ENCODE measurements at places on chromosomes 16 and 17. TPM values are rescaled to one million over a fixed set of nuclear protein-coding genes. Genes with fewer than 3 reads are reported as not detected.

DNA sequence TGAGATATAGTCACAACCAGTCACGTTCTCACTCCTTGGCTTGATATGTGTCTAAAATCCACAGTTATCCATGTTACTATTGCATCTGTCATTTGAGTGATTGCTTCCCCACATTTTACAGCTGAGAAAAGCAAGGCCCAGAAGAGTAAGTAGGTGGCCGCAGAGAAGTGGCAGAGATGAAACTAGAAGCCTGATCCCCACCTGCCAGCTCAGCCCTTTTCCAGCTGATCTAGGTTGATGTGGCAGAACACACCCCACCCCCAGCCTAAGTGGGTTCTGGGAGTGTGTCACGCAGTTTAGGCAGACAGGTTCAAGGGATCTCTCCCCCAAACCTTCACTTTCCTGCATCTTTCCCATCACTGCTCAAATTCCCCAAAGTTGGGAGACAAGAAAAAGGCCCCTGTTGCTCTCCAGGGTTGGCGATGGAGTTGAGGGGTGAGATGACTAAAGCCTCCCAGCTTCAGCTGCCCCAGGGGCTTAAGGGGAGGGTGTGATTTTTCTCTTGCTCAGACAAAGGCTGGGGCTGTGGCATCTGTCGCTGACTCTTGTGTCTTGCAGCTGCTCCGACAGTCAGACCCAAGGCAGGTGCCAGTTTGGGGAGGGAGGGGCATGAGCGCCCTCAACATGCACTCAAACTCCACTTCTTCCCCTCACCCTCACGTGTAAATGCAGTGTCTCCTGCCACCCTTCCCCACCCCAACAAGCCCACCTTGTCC is 48.9 kb upstream of the LHX1 start:
- no peak overlapping the region for H3K27ac ChIP-seq
- no peaks in the 10 kb centered on the region for H3K36me3 ChIP-seq
- no peak overlapping the region for H3K4me3 ChIP-seq
- DNase-seq, result no peak
- H3K4me1 ChIP-seq, result no peaks in the 10 kb centered on the region
- peaks cover 15% of the 10 kb centered on the region for H3K27me3 ChIP-seq

- no peaks in the 10 kb centered on the region for H3K27me3 ChIP-seq
- no peak overlapping the region for H3K27ac ChIP-seq
- no peak overlapping the region for H3K4me3 ChIP-seq
- no peak for DNase-seq
- H3K4me1 ChIP-seq, result no peaks in the 10 kb centered on the region
- H3K36me3 ChIP-seq, result peaks cover 49% of the 10 kb centered on the region
These were observed 43.5 kb downstream of the PKD1 start for GRCh38 chr16:2092256-2092620.

HBA2 gene
- total RNA-seq, result not detected

DNA sequence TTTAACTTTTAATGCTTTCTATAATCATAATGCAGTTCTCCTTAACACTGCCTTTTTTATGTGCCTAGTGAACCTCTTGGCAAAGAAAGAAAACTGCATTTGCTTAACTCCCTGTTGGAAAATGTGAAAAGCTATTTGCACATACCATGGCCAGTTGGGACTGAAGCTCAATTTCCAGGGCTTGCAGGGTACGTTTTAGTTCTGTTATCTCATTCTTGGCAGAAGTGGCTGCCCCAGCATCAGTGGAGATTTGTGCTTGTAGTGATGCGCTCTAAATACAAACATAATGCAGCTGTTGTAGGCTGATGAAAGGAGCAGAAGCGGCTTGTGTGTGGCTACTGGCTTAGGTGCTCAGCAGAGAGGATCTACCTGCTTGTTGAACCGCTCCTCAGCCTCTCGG is 3.7 kb downstream of the KRT24 start:
- H3K27ac ChIP-seq, result no peak overlapping the region
- H3K27me3 ChIP-seq, result peaks cover 15% of the 10 kb centered on the region
- H3K4me1 ChIP-seq, result no peaks in the 10 kb centered on the region
- no peak overlapping the region for H3K4me3 ChIP-seq
- no peaks in the 10 kb centered on the region for H3K36me3 ChIP-seq
- DNase-seq, result no peak

GRCh38 chr17:19317359-19318095 is 45.0 kb downstream of the B9D1 start:
- H3K4me3 ChIP-seq, result no peak overlapping the region
- DNase-seq, result no peak
- H3K27me3 ChIP-seq, result peaks cover 7% of the 10 kb centered on the region
- H3K27ac ChIP-seq, result no peak overlapping the region

GRCh38 chr16:11660565-11660964 is 7.7 kb upstream of the SNN start:
- no peak for DNase-seq
- no peak overlapping the region for H3K4me3 ChIP-seq
- H3K27me3 ChIP-seq, result no peaks in the 10 kb centered on the region
- H3K36me3 ChIP-seq, result no peaks in the 10 kb centered on the region
- no peak overlapping the region for H3K27ac ChIP-seq
- peaks cover 35% of the 10 kb centered on the region for H3K4me1 ChIP-seq
